ENCODE measurements at places on chromosomes 13 and 19.

- DNase-seq = no peak
Observed at GRCh38 chr13:87172166-87172835, 498.9 kb upstream of the SLITRK5 start.

DNA sequence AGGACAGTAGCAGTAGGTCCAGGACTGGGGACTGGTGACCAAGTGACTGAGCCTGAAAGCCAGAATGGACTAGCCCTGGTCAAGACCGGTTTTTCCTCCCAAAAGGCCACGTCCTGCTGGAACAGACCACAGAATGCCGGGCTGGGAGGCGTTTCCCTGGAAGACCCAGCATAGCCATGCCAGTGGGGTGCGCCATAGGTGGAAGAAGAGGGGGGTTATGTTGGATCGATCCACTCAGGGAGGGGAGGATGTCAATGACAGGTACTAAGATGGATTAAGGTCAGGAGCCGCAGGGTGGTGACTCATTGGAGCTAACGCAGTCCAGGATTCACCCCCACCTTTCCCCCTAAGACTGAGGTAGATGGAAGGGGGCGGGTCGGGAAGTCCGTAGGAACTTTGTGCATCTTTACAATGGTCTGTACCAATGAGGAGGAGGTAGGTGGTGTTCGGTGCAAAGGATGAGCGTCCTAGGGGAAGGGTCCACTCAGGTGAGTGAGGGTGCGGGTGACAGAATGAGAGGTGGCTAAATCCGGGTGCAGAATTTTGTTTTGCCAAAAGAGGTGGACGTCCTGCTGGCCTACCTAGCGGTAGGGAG lies 21.0 kb downstream of the VASP start:
- DNase-seq = no peak

DNA sequence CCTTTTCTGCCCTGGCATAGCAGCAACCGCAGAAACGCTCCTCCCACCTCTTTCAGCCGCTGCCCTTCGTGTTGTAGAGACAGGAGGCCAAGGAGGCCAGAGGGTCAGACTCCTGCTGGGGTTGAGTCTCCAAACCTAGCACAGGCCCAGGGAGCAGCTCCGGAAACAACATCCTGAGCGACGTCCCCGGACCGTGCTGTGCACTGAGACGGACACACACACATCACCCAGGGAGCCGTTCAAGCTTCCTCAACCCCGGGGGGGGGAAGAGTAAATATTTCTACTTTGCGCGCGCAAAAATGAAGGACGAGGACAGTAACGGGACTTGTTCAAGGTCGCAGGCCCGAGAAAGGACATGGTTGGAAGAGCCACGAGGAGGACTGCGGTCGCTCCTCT lies 657 bp downstream of the ZNF550 start:
- DNase-seq = no peak

- DNase-seq = no peak
Observed at GRCh38 chr19:38020311-38020710, 113.3 kb downstream of the SIPA1L3 start.

DNA sequence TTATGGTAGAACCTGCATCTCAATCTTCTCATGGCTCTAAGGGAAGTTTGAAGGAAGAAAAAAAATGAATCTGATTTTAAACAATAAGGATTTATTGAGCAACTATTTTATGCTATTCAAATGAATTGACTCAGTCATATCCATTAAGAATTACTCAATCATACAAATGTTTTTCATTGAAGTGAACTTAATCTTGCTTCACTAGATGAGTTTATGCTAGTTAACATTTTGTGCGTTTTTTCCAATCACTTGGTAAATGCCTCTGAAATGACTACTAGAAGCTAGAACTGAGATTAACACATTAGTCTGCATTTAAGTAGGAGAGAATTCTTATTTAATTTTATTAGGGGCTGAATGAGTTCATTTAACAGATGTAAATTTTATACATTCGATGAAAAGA lies 25.2 kb downstream of the RXFP2 start:
- DNase-seq = no peak

GRCh38 chr13:102729560-102730270 lies 34.9 kb upstream of the METTL21C start:
- DNase-seq = peak; percentile 43

DNA sequence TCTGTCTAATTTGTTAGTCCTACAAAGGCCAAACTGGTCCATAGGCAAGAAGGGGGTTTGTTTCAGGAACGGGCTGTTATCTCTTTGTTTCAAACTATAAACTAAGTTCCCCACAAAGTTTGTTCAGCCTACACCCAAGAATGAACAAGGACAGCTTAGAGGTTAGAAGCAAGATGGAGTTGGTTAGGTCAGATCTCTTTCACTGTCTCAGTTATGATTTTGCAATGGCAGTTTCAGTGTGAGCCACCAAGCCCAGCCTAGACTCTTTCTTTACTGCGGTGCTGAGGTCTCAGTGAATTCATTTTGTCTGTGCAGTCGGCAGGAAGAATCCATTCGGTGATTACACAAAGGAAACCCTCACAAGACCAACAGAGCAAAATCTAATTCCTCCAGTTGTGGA lies 56.6 kb upstream of the ABCC4 start:
- no peak for DNase-seq

GRCh38 chr19:38093587-38093986 lies 130.4 kb downstream of the DPF1 start:
- DNase-seq = no peak

GRCh38 chr19:3064011-3064330 lies 1.7 kb upstream of the TLE5 start:
- no peak for DNase-seq

DNA sequence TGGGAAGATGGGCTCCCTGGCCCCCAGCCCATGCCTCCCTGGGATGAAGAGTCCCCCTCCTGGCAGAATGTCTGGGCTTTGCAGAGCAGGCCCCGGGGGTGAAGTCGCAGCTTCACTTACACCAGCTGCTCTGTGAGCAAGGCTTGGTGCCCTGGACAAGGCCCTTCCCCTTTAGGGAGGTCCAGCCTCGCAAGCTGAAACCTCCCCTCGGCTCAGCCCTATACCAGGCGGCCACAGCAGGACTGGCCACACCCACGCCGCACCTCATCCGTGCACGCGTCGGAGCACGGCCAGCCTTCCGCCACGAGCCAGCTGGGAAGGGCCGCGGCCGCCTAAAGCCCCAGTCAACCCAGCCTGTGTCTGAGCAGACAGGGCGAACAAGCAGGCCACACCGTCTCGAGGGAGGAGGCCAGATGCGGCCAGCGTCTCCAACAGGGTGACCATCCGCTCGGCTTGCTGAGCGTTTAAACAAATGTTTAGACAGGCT lies 83.2 kb upstream of the MCF2L start:
- peak; percentile 37 for DNase-seq

DNA sequence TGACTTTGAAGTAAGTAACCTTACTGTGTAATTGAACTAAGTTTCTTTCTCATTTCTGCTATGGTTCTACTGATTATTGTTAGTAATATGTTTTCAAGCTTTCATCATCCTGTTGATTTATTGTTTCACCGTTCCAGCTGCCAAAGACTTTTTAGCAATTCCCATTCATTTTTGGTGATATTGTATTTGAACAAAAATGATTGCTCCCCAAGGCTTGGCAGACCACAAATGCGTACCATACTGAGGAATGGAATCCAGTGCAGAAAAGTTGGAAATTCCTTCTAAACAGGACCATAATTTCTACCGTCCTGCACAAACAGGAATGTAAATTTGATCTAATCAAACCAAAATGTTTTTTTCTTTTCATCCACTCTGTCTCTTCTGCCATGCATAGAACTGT lies 10.7 kb downstream of the EPSTI1 start:
- no peak for DNase-seq

GRCh38 chr13:28494504-28494777 lies 487 bp downstream of the FLT1 start:
- DNase-seq = no peak

DNA sequence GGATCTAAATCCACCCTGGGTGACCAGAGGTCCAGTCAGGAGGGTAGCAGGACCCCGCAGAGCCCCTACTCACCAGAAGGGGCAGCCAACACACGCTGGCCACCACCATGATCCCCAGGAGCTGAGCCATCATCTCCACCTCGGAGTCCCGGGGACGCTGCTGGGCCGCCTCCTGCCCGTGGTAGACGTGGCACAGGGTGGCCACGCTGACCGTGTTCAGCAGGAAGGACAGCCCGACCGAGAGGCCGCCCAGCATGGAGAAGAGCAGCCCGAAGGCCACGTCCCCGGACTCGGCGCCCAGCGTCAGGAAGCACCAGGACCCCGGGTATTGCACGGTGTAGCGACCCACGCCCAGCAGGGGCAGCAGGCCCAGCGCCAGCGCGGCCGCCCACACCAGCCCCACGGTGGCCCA lies 6.9 kb downstream of the TBXA2R start:
- no peak for DNase-seq

GRCh38 chr19:50000038-50000840 lies 24.9 kb downstream of the VRK3 start:
- DNase-seq = no peak

DNA sequence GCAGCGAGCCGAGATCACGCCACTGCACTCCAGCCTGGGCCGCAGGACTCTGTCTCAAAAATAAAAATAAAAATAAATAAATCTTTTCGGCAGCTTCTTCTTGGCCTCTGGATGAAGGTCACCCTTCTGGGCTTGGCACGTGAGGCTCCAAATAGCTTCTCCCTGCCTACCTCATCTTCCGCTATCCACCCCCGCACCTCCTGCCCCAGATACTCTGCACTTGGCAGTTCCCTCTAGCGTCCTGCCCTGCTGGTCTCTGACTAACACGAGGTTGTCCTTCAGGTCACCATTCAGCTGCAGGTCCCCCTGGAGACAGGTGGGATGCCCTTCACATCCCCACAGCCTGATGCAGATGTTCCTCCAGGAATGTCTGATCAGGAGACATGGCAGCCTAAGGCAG lies 8.5 kb upstream of the CCL25 start:
- no peak for DNase-seq

DNA sequence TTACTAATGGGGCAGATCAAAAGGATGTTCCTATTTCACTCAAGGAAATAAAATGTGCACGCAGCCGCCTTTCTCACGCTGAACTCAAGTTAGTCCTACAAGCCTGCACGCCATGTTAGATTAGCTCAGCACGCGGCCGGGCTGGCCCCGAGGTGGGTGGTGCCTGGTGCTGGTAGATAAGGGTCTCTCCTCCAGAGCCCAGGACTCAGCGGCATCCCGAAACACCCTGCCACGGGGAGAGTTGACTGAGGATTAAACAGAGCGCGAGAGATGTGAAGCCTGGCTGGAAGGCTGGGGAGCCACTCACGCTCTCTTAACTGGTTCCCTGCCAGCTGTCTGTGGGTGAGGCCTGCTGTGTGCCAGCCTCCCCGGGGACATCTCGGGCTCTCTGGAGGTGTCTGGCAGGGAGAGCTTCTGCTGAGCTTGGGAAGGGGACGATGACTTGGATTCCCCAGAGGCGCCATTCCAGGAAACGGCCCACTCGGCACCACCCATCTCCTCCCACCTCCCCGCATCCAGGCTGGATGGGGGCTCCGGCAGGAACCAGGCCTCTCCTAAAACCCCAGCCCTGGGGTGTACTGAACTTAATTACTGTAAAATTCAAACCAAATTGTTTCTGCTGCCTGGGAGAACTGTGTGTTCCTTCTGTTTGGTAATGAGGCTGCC lies 122.2 kb downstream of the KDM4B start:
- DNase-seq = no peak

- DNase-seq = no peak
Observed at GRCh38 chr13:106905380-106906162, 337.6 kb upstream of the ARGLU1 start.

DNA sequence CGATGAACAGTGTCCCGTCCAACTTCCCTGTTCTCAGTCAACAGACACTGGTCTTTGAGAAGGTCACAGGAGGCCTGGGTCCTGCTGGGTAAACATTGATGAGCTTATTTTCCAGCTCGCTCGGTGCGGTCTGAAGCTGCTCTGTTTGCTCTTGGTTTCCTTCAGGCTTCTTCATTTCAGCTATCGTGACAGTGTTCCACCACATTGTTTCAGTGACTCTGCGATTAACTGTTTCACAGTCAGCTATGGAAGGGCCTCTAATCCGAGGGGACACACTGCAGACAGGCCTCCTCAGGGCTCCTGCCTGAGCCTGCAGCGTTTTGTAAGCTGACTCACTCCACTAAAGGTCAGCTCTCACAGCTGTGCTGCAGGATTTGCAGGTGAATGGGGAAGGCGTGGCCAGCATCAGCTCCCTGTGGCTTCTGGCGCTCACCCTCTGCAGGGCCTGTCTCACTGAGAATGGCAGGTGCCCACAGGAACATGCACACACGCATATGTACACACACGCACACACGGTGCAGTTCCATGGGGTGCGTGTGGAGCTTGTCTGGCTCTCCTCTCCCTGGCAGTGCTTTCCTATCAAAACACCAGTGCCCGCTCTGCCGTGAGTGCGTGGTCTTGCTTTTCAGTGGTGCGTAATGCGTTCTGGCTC lies 62.9 kb upstream of the MCF2L start:
- no peak for DNase-seq

GRCh38 chr19:55146078-55146704 lies 2.8 kb downstream of the TNNT1 start:
- no peak for DNase-seq

GRCh38 chr19:13796301-13797057 lies 1.2 kb downstream of the ZSWIM4 start:
- no peak for DNase-seq

DNA sequence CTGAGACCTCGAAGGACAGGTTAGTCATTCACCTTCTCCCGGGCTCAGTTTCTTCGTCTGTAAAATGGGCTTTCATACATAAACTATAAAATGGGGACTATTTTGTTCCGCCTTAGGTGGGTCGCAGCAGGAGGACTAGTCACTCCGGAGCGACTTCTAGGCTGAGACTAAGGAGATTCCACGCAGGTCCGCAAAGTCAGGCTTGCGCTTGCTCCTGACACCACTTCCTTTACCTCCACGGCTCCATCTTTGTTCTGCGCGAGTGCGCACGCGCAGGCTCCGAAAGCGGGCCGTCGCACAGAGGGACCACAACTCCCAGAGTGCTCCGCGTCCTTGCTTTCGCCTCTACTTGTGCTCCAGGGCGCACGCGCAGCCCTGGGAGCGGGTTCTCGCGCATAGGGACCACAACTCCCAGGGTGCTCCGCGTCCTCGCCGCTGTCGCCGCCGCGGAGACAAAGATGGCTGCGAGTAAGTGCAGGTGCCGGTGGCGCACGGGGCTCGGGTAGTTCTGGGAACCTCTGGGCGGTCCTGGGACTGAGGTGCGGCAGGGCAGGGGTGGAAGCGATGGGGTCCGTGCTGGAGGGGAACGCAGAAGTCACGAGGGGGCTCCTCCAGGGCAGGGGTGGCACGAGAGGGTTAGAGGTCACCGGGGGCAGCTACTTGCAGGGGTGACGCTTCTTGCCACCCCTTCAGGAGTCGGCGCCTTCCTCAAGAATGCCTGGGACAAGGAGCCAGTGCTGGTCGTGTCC lies at the start of gene NDUFA3:
Gene NDUFA3 (plus strand): TSS at position 435 of the 749 bp plus-strand sequence. CDS start 24 bp downstream, at position 459.
- peak; percentile 98 for DNase-seq

DNA sequence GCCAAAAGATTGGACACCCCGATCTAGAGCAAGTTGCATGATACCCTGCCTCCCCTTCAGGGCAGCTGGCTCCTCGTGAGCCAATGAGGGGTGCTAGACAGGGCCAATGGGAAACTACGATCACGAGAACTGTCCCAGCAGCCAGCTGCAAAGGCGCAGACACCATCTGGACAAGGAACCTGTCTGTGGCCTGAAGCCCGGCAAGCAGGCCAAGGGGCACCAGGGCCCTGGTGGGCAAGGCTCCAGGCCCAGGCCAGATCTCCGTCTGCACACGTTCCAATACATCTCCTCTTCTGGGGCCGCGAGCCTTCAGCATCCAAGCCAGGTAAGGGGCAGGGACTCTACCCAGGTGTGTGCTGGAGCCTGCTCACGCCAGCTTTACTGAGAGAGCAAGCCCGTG lies 20.2 kb downstream of the MED26 start:
- DNase-seq = no peak
